ENCODE measurements at places on chromosomes 6 and 20. TPM values are rescaled to one million over a fixed set of nuclear protein-coding genes. Genes with fewer than 3 reads are reported as not detected.

The DNAH8 gene
- not detected for total RNA-seq

The WFDC12 gene
- total RNA-seq: not detected

The STMND1 gene
- total RNA-seq: not detected

The CTAGE9 gene
- total RNA-seq: not detected

The SDCBP2 gene
- total RNA-seq: 1.8 TPM

The ARHGAP40 gene
- total RNA-seq: not detected

The TMC2 gene
- not detected for total RNA-seq

The MDC1 gene
- 15.8 TPM for total RNA-seq

The MEP1A gene
- total RNA-seq: not detected

The OOEP gene
- total RNA-seq: not detected

The CEP43 gene
- total RNA-seq: 8.6 TPM

The TMEM170B gene
- total RNA-seq: 0.72 TPM

The C6orf141 gene
- total RNA-seq: 8.7 TPM
